ENCODE measurements at places on chromosomes 12 and 14. TPM values are rescaled to one million over a fixed set of nuclear protein-coding genes. Genes with fewer than 3 reads are reported as not detected.

Gene GUCY2C
- total RNA-seq = not detected

Gene ZFHX2
- total RNA-seq = under 0.01 TPM

Gene ESPL1
- total RNA-seq = 4.8 TPM

Gene MSI1
- not detected for total RNA-seq

- no peak for DNase-seq
Measured at GRCh38 chr14:83594874-83595273, 1935.1 kb upstream of the FLRT2 start.

- no peak for DNase-seq
Measured at GRCh38 chr12:90871726-90872096, 83.3 kb downstream of the CCER1 start.

DNA sequence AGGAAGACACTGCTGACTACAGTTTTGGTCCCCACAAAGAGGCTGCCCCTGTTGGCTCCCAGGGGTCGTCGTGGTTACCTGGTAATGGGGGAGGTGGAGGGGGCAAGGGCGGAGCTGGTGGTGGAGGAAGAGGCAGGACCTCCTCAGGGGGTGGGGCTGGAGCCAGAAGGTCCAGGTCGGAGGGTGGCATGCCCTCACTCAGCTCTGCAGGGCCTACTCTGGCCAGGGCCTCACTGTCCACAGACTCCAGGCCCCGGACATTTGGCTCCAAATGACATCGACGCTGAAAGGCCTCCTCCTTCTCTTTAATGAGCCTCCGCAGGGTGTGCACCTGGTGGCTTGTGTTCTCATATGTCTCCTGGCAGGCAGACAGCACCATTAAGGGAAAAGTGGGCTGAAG lies 28.5 kb downstream of the PRPF40B start:
- no peak for DNase-seq

GRCh38 chr14:33762161-33762851 lies 188.6 kb downstream of the EGLN3 start:
- DNase-seq = no peak

Gene PIGH
- total RNA-seq = 17.7 TPM

Gene EPYC
- total RNA-seq = not detected

Gene STYK1
- 0.86 TPM for total RNA-seq

Gene USP15
- total RNA-seq = 51.2 TPM
